ENCODE measurements at places on chromosomes 5 and 9.

DNA sequence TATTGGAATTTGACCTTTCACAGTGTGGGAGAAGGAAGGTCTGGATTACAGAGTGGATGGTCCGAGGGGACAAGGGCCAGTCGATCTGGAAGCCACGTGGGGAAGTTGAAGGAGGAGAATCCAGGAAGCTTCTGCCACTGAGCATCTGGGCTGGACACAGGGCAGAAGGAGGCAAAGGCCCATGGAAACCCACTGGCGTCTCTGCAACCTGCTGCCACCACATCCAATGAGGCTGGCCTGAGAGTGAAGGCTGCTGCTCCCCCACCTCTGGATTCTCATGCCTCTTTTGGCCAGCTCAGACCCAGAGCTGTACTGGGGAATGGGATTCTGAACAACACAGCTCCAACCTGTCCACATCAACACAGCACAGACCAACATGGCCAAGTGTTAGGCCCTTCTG, 48.9 kb upstream of the BOD1 start:
- no peak for DNase-seq

DNA sequence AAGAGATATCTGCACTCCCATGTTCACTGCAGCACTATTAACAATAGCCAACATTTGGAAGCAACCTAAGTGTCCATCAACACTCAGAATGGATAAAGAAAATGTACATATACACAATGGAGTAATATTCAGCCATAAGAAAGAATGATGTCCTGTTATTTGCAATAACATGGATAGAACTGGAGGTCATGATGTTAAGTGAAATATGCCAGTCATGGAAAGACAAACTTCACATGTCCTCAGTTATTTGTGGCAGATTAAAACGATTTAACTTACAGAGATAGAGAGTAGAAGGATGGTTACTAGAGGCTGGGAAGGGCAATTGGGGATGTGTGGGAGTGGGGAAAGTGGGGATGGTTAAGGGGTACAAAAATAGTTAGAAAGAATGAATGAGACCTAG, 110.3 kb upstream of the PCSK5 start:
- no peak for DNase-seq

GRCh38 chr5:91794455-91794854, 411.3 kb upstream of the ARRDC3 start:
- DNase-seq = no peak

- DNase-seq = no peak
Measured at GRCh38 chr5:148471379-148471778, 87.6 kb downstream of the FBXO38 start.

DNA sequence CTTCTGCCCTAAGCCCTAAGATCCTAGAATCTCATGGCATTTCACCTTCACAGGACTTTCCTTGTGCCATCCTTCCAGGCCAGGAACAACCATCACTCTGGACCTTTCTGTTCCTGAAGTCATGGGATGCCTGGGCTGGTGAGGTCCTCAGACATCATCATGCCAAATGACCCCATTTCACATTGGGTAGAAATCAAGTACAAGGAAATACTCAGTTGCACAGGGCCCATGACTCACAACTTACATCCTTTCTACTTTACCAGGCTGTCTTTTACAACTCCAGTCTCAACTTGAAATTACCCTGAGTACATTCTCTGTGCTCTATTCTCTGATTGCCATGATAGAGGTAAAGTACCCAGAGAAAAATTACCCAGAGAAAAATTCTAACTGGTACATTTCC, 167.1 kb downstream of the PIK3R1 start:
- DNase-seq = no peak

GRCh38 chr5:96901384-96901783, 25.1 kb downstream of the ERAP2 start:
- no peak for DNase-seq

All from right forelimb (tissue), 1 donor.